ENCODE measurements at places on chromosomes 2 and 18.

DNA sequence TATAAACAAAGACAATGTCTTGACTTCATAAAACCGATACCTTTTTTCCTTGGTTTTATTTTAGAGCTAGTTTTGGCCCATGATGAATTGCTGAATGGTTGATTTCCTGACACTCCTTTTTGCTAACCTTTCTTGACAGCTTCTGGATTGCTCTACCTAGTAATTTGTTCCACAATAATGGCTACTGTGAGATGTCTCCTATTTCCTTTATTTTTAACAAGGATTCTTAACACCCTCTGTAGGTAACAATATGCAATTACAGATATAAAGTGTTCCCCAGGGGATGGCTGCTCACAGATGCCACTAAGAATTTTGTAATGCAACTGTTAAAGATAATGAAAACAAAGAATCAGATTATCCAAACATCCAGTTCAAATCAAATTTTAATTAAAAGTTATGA lies 100.8 kb upstream of the ATP5MC3 start:
- DNase-seq = no peak

GRCh38 chr2:9967053-9967775 lies 15.7 kb downstream of the GRHL1 start:
- no peak for DNase-seq

- DNase-seq = no peak
Measured at GRCh38 chr18:37672932-37673595, 107.5 kb upstream of the CELF4 start.

- DNase-seq = no peak
Measured at GRCh38 chr2:195600778-195601177, 56.2 kb upstream of the SLC39A10 start.

DNA sequence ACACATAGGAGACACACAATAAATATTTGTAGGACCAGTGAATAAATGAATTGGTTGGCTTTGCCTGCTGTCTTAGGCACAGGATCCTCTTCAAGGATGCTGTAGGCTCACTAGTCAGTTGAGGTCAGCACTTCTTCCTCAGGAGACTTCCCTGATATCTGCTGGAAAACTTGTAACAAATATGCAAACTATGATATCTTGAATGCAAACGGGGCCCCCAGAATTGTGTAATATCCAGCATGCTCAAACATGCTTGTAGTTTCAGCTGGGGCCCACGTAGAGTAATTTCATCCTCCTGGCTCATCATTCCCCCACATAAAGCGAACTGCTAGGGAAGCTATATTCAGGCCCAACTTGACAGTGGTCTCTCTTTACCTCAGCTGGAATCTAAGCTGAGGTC lies 43.6 kb downstream of the POLE4 start:
- DNase-seq = no peak

GRCh38 chr2:177783091-177783490 lies 289.5 kb downstream of the PDE11A start:
- no peak for DNase-seq

DNA sequence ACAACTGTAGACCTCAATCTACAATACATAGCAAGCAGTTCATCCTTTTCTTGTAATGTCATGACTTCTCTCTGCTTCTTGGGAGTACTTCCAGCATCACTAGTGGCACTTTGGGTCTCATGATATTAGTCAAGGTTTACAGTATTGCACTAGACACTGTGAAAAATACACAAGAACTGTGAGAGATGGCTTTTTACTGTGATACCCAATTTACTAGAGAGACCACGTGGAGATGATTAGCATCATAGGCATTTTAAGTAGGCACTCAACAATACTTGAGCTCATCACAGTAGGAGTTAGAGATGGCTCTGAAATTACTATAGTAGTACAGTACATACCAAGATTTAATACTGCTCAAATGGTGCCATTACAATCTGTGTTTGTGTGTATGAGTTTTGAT lies 112.8 kb upstream of the EML6 start:
- DNase-seq = no peak

- no peak for DNase-seq
Measured at GRCh38 chr2:102120701-102121159, 21.8 kb upstream of the IL1R1 start.

GRCh38 chr2:217880287-217880889 lies 122.4 kb downstream of the TNS1 start:
- no peak for DNase-seq

GRCh38 chr18:50955253-50955652 lies 12.6 kb upstream of the ELAC1 start:
- DNase-seq = no peak

DNA sequence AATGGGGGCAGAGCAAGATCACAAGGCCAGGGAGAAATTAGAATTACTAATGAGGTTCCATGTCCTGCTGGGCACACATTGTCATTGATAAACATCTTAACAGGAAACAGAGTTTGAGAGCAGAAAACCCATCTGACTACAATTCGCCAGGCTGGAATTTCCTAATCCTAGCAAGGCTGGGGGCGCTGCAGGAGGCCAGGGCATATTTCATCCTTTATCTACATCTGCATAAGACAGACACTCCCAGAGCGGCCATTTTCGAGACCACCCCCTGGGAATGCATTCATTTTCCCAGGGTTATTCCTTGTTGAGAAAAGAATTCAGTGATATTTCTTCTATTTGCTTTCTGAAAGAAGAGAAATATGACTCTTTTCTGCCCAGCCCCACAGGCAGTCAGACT lies 152.7 kb downstream of the SUCLG1 start:
- DNase-seq = no peak

GRCh38 chr2:36559221-36559942 lies 38.6 kb downstream of the FEZ2 start:
- DNase-seq = no peak

DNA sequence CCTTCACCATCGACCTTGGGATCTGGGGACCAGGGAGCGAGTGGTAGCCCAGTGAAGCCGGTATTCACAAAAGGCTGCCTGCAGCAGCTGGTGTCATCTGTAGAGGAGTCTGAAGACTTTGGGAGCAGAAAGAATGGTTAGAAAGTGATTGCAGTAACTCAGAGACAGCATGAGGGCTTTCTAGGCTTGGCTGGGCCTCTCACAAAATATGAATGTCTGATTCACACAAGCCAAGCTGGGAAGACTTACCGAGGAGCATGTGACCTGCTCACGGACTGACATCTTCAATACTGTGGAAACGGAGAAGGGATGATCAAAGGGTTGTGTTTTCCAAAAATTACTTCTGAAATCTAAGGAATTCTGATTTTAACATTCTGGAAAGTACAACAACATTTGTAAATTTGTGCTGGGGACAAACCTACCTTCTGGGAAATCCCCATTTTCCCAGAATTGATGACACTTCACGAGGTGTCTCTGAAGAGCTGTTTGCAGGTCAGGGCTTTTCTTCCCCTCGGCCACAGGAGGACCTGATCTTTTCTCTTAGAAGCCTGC lies 111.7 kb downstream of the ACOXL start:
- no peak for DNase-seq

DNA sequence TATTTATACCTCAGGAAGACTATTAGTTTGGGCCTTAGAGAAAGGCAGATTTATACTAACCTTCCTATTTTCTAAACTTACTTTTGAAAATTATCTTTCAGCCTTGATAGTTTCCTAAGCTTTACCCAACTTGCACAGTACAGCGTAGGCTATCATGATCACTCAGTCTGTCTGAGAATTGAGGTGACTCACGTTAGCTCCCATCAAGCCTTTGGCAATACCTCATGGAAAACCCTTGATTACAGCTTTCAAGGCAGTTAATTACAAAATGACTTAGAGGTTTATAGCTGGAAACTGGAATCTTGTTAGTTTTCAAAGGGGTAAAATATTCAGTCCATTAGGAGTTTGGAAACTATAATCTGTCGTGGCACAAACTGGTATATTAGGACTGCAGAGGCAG lies 26.4 kb upstream of the ARMC9 start:
- DNase-seq = no peak

GRCh38 chr2:67255933-67256615 lies 141.1 kb upstream of the ETAA1 start:
- DNase-seq = no peak

GRCh38 chr2:129849559-129850160 lies 129.8 kb upstream of the RAB6C start:
- no peak for DNase-seq

DNA sequence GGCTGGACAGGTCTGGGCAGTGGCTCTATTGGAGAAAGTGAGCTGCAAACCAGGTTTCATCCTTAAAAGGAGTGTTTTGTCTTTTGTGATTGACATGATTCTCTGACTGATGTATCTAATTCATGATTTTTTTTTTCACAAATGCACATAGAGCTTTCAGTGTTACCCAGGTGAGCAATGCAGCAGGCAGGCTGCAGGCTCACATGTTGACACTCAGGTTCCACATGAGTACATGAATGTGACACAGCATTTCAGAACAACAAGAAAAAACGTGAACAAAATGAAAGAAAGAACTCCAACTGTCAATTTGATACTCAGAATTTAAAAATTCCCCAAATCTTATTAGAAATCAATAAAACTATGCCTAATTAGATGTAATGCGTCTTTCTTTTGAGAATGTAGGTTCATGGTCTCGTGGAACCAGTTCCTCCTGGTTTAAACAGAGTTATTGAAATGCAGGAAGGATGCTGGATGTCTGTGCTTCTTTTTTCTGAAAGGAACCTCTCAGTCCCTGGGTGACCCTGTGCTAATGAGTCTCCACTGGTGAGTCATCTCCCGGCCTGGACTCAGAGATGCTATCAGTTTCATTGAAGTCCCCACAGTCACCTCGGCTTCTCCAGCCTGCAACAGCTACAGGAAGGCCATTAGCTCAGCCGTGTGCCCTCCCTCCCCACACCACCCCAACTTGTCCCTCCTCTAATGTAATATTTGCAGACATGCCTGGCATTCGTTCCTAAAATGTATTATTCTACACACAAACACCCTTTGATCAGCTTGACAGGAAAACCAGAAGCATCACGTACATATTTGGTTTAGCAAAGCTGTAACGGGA lies 430.4 kb downstream of the LPIN1 start:
- DNase-seq = peak; percentile 53

DNA sequence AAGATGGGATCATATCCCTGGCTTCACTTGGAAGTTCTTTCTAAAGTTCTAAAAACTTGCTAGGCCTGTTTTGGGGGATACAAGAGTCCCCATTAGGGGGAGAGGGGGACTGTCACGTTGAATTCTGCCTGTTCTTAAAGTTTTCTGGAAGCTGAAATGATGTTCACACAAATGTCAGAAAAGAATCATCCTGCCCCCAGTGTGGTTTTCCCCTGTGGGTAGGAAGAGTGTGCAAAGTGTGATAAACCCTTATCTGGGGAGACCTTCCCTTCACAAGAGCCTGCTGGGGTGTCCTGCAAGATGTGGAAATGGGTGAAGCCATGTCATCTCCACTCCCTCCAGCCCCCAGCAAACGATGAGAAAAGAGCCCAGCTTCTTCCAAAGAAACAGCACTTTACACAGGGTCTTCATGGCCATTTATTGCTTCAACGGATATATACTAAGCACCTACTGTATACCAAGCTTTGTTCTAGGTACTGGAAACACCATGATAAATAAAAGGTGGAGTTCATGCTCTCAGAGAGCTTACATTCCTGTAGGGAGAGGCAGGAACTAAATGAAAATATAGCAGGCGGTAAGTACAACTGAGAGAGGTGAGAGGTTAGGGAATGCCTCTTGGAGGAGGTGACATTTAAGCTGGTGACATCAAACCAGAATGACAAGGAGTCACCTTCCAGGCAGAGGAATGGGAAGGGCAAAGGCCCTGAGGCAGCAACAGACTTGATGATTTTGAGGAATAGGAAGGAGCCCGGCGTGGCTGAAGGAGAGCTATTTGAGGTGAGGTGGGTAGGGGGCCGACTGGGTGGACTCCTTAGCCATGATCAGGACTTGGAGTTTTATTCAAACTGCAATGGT lies 1.6 kb downstream of the MFSD2B start:
- DNase-seq = no peak

GRCh38 chr2:17813742-17814473 lies 2.4 kb upstream of the MSGN1 start:
- no peak for DNase-seq

- DNase-seq = no peak
Measured at GRCh38 chr2:18005411-18005810, 126.9 kb downstream of the KCNS3 start.

GRCh38 chr2:27072920-27073319 lies 1.5 kb upstream of the OST4 start:
- DNase-seq = no peak

DNA sequence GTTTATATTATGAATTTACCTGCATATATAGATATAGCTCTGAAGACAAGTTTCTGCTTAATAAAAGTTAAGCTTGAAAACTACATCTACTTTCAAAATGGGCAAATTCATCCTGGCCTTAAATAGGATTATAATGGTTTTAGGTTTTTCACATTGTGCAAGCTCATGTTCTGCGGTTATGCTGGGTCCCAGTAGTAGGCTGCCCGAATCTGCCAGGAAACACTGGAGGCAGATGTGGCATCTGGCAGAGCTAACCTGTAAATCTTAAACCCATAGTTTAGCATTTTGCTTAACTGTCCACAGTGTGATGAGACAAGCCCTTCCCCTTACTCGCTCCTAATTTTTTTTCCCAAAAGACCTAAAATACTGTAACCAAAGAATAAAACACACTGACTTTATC lies 234.2 kb downstream of the TCF4 start:
- DNase-seq = no peak

DNA sequence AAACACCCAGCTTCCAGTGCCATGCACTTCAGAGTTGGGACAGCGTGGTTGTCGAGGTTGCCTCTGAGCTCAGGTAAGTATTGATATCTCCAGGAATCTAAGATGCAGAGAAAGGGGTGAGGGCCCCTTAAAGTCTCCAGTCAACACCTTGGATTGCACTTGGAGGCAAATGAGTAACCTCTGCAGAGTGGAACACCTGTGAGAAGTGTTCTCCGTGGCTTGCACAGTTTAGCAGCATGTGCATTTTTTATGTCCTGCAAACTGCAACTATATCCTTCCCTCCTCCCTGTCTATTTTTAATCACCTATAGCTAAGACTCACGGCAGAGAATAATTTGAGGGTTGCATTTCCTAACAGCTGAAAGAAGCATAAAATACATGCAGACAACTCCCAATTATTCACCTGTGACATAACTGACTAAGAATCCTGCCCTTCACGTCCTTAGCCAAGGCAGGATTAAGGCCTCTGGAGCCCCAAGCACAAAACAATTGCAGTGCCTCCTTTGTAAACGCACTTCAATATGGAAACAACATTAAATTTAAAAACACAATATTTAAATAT lies 1.6 kb upstream of the ZNF385B start:
- no peak for DNase-seq

DNA sequence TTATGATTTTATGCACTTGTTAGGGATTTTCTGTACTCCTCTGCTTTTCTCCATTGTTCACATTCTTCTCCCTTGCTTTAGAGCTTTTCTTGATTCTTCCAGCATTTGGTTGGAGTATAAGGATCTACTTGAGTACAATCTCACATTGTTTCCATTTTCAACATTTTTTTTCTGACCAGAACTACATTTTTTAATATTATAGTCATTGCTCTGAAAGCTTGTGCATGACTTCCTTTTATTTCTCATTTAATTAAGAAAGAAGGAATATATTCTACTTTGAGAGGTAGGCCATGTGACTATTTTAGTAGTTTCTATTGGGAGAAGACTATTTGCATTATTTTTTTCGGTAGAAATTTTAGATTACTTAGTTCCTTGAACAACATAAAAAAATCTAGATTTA lies 200.4 kb downstream of the TMEM247 start:
- DNase-seq = no peak

- DNase-seq = no peak
Measured at GRCh38 chr2:154910701-154911100, 212.2 kb downstream of the KCNJ3 start.

All from T-helper 1 cell (primary cell).